Pancreas (tissue), 10 donors: ENCODE measurements at places on chromosomes 1 and 21. TPM values are rescaled to one million over a fixed set of nuclear protein-coding genes. Genes with fewer than 3 reads are reported as not detected.

Gene ZYG11B
- total RNA-seq = 11.3 TPM

Gene DNASE2B
- total RNA-seq = not detected

DNA sequence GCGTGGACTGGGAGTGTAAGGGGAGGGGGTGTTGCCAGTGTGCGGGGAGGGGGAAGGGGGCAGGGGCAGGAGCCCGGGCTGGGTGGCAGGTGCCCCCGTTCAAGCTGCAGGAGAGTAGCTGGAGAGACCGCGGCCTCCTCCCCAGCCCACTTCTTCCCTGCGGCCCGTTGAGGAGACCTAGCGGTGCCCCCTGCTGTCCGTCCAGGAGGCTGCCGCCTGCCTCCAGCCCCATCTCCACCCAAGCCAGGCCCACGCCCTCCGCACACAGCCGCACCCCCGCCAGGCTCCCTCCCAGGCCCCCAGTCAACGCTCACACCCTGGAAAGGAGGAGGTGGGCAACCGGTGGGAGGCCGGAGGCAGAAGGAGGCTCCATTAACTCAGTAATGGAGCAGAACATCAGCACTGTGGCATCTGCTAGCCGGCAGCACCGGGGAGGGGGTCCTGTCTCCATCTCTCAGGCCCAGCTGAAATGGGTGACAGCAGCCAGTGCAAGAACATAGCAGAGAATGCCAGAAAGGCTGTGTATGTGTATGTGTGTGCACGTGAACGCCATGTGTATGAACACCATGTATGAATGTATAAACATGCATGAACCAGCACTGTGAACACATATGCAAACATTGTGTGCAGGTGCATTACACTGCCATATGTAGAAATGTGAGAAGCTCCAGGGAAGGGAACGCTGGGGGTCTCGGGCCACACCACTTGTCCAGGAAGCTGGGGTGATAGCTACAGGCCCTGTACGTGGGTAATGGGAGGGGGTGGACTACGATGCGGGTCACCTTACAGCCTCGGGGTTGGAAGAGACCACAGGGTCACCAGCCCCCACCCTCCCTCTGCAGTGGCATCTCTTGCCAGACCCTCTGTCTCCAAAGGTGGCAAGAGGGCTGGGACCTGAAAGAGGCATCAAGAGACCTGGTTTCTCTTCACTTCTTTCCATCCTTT, 84.6 kb downstream of the SYT2 start:
- H3K4me3 ChIP-seq = no peak overlapping the region
- H3K27ac ChIP-seq = no peak overlapping the region

DNA sequence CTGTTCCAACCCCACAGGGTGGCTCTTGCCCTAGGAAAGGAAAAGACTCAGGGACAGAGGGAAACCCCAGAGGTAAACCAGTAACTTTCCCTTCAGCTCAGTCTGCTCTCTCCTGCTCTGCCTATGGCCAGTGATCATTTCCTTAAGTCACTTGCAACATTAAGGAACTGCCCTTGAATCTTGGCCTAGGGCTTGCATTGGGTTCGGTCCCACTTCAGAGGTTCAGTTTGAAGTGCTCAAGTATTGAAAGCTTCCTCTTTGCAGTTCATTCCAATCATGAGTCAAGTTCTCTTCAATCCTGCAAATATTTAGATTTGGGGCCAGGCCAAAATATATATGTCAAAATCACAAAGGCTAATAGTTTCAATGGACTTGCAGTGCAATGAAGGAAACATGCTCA, 97.7 kb upstream of the IRF2BP2 start:
- H3K4me3 ChIP-seq = no peak overlapping the region
- DNase-seq = no peak
- no peaks in the 10 kb centered on the region for H3K27me3 ChIP-seq

- no peak overlapping the region for H3K27ac ChIP-seq
- H3K36me3 ChIP-seq = no peaks in the 10 kb centered on the region
- DNase-seq = no peak
- no peak overlapping the region for H3K4me3 ChIP-seq
- H3K27me3 ChIP-seq = no peaks in the 10 kb centered on the region
These were observed 4.5 kb downstream of the PAFAH2 start for GRCh38 chr1:25993197-25993951.

Gene COP1
- total RNA-seq = 18.9 TPM

Gene EVI5
- total RNA-seq = 13.8 TPM

- DNase-seq = no peak
- peaks cover 80% of the 10 kb centered on the region for H3K27me3 ChIP-seq
- no peaks in the 10 kb centered on the region for H3K36me3 ChIP-seq
- H3K4me3 ChIP-seq = peak overlapping the region; percentile 1
- H3K4me1 ChIP-seq = no peaks in the 10 kb centered on the region
These were observed 1.5 kb downstream of the LHX8 start for GRCh38 chr1:75135573-75136194.

Gene LORICRIN
- not detected for total RNA-seq

Gene CXADR
- 11.7 TPM for total RNA-seq

Gene AK5
- 0.20 TPM for total RNA-seq

Gene FAM72C
- total RNA-seq = not detected
